HTR-8/SVneo (cell line): ENCODE measurements at places on chromosomes 5 and 9.
A peak's percentile ranks its signal among the peaks of the same experiment; 100 is the strongest.

DNA sequence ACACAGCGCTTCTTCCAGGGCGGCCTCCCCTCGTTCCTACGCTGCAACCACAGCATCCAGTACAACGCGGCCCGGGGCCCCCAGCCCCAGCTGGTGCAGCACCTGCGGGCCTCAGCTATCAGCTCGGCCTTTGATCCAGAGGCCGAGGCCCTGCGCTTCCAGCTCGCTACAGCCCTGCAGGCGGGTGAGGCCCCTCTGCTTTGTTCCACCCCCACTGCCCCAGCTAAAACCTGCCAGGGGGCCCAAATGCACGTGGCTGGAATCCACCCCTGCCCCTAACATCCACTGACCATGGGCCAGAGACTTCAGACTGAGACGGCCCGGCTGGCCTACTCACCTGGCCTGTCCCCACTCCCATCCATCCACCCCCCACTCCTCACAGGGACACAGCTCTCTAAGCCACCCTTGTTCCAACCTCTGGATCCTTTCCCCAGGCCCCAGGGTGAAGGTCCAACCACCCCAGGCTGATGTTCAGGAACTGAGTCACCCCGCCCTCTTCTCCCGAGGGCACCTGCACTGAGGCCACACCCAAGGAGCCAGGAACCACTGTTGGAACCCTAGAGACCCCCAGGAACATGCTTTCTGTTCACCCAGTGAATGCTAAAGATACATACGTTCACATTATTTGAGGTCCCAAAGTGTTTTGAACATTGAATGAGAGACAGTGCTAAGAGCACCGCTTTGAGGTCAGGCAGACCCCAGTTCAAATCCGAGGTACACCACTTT is 18.9 kb upstream of the ASS1 start:
- DNase-seq = no peak

DNA sequence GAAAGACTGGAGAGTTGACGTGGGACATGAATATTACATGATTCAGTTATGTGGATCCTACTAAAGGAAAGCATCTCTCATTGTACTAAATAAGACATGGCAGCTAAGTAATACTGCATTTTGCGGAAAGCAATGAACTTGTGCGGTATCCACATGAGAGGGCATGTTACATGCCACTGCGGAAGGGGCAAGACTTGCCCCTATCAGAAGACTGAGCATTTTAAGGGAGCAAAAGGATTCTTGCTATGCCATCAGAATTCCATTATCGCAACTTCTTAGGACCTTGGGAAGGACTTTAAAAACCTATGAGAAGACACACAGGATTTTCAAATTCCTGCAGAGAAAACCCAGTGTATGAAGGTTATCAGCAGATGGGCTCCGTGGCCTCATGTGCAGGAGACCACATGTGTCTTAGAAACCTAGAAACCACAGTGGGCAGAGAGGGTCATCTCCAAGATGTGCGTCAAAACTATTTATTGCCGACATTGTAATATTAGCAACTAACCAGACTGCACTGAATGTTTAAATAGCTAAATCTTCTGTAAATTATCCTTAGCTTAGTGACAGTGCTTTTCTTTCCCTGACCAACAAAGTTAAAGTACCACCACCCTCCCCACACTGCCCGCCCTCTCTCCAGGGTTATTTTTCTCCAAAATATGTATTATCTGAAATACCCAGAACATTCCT is 457.7 kb downstream of the ICE1 start:
- no peak for DNase-seq

DNA sequence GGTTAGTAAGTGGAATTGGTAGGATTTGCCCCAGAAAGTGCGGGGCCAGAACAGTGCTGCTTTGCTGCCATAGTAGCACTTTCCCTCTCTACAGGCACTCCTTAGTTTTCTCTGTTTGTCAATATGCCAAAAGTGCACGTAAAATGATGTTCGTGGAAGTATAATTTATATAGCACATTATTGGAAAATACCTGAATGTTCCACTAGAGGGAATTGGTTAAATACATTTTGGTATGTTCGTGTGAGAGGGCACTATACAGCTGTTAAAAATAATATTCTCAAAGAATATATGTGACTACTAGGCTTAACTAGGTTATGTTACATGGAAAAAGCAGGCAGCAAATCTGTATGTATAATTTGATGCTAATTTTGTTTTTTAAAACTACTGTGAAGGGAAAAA is 184.0 kb upstream of the GDNF start:
- peak; percentile 22 for DNase-seq

GRCh38 chr9:129104051-129104450 is 6.5 kb downstream of the CRAT start:
- no peak for DNase-seq

- DNase-seq = no peak
Observed at GRCh38 chr9:113381909-113382411, 5.2 kb upstream of the HDHD3 start.

DNA sequence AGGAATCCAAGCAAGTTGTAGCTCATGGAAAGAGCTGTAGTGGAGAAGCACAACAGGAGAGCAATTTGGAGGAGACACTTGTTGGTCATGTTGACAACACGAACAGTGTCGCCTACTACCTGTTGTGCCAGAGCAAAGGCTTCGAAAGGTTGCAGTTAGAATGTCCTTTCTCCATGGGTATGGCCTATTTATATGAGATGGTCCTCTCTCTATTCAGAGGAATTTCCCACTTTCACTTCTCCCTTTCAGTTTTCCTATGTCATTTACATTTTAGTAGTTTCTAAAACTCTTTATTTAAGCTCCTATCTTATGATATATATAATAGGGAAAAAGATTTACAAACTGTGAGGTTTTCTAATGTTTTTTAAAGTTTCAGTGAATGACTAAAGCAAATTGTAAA is at the start of gene IFNB1:
Gene IFNB1, minus strand, starts transcription at position 162 of the 400 bp plus-strand sequence. Its CDS starts 73 bp downstream, at position 89.
- DNase-seq = no peak
